NCI-H2171 (cell line): ENCODE measurements at places on chromosomes 1 and 21.

GRCh38 chr1:245604979-245605378 is 450.2 kb downstream of the KIF26B start:
- DNase-seq: no peak

- no peak for DNase-seq
Measured at GRCh38 chr1:176919386-176920378, 244.8 kb downstream of the ASTN1 start.

DNA sequence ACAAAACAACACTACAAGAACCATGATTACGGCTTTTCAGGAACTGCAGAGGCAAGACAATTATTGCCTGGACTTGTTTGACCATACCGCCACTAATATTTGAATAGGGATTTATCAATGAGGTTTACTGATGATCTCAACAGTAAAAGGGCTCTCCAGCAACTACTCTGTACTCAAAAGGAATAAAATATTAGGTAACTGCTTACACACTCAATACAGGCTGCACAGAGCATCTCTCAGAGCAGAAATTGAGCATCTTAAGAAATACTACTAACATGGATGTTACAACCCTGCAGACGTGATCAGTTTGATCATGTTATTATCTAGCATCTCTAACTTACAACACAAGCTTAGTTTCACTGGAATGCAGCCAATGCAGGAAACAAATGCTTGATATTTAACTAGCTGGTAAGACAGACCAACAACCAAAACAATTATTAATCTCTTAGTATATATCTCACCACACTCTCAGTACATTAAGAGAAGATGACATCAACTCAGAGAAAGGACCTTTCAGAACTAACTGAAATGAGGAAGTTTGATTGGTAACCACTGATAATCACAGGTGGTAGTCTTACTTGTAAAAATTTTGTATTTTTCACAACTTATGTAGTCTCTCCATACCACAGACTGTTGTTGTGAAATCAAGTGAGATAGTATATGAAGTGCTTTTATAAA is 52.2 kb downstream of the PUM1 start:
- no peak for DNase-seq

DNA sequence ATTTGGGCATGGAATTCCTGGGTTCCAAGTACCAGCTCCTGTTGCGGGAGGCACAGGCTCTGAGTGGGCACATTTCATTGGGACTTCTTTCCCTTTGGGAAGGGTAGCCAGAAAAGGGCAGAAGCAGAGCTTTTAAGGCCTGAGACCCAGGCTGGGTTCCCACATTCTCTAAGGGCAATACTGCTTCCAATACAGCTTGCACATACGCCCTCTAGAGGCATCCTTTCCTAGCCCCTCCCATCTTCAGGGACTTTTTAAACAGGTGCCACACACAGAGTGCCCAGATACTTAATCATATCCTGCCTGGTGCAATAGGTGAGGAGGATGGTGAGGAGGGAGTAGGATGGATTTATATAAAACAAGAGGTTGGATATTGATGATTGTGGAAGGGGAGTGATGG is 5.7 kb downstream of the GPR88 start:
- no peak for DNase-seq

- DNase-seq: no peak
Measured at GRCh38 chr1:1197551-1198422, 8.6 kb downstream of the TNFRSF18 start.

DNA sequence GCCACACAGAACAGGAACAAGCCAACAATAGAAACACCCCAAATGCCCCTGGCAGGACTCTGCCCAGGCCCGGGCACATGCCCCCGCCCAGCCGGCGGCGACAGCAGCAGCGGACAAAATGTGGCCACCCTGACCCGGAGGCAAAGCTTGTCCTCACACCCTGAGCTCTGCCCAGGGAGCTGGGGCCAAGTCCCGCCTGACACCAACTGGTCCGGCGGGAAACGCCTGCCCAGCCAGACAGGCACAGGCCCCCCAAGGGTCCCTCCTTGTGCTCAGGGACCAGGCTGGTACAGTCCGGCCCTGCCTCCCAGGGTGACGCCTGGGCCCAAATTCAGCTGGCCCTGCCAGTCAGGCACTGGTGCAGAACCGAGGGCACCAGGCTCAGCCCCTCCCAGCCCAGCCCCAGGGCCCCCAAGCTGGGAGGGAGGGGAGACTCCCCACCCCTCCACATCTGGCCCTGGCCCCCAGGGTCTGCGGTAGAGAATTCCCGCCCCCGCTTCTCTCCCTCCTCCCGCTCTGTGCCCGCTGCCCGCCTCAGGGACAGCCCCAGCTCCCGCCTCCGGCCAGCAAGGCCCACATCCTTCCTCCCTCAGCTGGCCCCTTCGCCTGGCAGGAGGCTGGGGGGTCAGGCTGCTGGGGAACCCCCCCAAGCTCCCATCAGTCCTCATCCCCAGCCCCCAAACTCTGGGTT is 2.0 kb downstream of the AHDC1 start:
- no peak for DNase-seq

- DNase-seq: no peak
Measured at GRCh38 chr21:26977746-26978145, 10.9 kb upstream of the ADAMTS5 start.

DNA sequence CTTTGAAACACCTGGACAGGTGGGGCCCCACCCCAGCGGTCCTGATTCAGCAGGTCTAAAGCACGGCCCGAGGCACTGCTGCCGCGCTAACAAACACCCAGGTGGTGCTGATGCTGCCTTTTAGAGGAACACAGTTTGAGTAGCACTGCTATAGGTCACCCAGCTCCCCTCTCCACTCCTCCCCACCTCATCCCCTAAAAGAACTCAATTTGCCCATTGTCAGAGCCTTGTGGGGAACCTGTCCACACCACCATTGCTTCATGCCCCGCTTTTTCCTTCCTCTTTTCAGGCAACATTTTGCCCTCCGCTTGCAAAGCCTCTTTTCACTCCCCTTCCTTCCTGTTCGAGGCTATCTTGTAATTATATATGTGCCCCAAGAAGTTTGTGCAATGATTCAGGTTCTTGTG is 26.2 kb upstream of the PADI4 start:
- no peak for DNase-seq

- peak; percentile 8 for DNase-seq
Measured at GRCh38 chr1:245528258-245528635, 373.5 kb downstream of the KIF26B start.

GRCh38 chr1:201708085-201708512 is 120.9 kb upstream of the IPO9 start:
- no peak for DNase-seq

GRCh38 chr21:45747802-45748445 is 104.4 kb downstream of the PCBP3 start:
- DNase-seq: peak; percentile 88

GRCh38 chr21:38769191-38769780 is 36.4 kb upstream of the ETS2 start:
- DNase-seq: no peak

- DNase-seq: peak; percentile 38
Measured at GRCh38 chr1:195202241-195202640, 1406.0 kb downstream of the KCNT2 start.

GRCh38 chr1:94846308-94846707 is 26.2 kb downstream of the SLC44A3 start:
- no peak for DNase-seq

DNA sequence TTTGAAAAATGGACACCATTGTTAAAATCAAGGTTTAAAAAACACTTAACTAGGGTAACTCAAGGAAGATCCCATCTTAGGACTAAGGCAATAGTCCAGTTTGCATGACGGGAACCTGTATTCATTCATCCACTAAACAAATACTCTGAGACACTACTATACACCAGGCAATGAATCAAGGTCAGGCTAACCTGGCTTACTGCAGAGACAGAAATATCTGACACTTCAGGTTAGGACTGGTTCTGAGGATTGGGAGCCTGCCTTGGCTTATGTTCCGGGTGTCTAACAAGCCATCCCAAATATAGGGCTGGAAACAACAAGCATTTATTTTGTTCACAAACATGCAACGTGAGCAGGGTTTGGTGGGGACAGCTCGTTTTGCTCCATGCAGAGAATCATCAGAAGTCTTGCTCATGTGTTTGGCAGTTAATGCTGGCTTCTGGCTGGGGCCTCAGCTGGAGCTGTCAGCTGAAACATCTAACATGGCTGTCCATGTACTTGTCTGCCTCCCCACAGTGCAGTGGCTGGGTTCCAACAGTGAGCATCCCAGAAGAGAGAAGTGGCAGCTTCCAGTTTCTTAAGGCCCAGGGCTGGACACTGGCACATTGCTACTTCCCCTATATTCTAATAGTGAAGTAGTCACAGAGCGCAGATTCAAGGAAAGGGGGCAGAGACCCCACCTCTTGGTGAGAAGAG is 37.0 kb upstream of the CAMK1G start:
- DNase-seq: no peak

DNA sequence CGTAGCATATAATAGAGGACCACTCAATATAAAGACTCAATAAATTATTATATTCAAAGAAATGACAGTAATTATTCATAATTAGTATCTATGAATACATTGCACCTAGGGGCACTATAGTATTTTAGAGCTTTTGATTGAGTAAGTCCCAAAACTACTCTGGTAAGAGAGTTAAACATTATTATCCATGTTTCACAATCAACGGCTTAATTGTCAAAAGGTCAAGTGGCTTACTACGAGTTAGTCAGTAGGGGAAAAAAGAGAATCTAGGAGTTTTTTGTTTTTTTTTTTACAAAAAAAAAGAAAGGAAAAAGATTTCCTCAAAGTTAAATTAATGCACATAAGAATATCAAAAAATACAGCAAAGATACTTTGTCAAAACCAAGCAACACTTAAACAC is 20.4 kb upstream of the LAMC1 start:
- no peak for DNase-seq

DNA sequence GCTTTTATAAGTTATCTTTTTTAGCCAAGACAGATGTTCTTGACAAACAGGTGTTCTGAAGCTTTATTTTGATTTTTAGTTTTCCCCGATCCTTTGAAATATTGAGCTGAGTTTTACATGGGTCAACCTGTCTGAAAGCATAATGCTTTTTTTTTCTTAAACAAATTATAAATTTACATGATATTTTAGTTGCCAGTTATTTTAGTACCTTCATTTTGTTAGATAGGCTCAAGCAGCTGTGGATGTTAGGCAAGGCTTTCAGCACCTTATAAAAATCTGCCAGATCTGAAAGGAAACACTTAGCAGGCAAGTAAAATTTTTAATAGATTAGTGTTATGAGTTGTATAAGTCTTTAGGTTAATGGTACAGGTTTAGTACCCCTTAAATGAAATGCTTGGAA is 33.7 kb downstream of the ATF6 start:
- DNase-seq: no peak

DNA sequence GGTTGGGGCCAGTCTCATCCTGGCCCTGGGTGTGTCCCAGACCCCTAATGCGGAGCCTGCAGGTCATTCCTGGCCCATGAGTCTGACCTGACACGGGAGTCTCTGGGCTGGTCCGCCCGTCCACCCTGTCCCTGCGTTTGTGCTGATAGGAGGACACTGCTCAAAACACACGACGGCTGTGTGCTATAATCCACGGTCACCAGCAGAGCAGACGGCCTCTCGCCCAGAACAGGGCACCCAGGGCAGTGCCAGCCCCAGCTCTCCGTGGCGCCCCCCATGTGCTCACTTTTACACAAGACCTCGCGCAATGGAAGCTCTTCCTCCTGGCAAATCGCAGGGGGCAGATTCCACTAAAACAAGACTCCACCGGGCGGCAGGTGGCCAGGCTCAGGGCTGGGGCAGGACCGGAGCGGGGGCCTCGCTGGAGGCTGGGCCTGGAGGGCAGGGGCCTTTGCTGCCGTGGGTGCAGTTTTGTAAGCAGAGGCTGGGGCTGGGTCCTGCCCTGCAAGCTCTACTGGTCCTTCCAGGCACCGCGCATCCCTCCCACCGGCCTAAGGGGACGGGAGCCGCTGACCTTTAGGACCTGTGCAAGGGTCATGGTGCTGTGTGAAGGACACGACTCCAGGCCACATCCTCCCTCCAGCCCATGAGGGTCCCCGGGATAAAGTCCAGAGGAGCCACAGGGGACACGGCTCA is 10.6 kb upstream of the SLC19A1 start:
- no peak for DNase-seq

GRCh38 chr1:202648605-202649226 is 61.5 kb downstream of the SYT2 start:
- DNase-seq: no peak

DNA sequence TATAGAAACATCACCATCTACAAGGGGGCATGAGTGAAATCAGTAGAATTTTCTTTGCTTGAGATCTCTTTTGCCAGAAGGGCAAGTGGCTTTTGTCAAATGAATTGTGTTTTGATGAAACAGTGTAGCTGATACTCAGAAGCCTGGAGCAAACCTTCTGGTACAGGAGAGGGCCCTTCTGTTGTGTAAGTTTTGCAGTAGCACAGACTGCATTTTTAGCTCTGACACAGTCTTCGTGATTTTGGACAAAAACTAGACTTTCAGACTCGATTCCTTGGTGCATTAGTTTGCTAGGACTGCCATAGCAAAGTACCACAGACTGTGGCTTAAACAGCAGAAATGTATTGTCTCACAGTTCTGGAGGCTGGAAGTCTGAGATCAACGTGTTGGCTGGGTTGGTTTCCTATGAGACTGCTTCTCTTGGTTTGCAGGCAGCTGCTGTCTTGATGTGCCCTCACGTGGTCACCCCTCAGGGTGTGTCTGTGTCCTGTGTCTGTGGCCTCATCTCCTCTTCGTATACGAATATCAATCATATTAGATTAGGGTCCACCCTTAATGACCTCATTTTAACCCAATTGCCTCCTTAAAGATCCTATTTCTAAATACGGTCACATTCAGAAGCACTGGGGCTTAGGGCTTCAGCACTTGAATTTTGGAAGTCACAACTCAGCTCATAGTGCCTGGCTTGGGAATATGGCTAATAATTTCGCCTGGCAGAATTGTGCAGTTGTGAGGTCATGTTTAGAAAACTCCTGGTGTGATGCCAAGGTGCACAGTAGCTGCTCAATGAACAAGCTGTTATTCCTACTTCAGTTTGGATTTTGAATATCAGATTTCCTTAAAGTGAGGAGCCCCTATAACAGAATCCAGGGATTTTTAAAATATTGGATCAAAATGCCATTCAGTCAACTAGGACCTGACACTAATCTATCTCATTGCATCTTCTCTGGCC is 21.2 kb upstream of the DISC1 start:
- no peak for DNase-seq

- DNase-seq: no peak
Measured at GRCh38 chr1:21614419-21615115, 54.6 kb downstream of the RAP1GAP start.

- DNase-seq: no peak
Measured at GRCh38 chr1:107941123-107941522, 23.9 kb downstream of the VAV3 start.

GRCh38 chr1:29591601-29592260 is 355.4 kb downstream of the PTPRU start:
- no peak for DNase-seq

DNA sequence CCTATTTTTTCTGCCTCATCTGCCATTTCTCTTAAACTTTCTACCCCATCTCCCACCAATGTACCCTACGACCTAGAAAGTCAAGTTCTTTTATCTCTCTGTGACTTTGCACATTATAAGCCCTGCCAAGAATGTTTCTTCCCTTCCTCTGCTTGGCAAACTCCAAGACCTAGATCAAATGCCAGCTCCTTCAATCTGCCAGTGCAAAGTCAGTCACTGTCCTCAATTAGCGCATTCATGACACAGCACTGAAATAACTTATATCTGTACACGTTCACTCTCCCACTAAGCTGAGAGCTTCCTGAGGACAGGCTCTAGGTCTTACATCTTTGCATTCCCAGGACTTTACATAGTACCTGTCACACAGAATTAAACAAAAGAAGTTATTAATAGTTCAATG is 21.4 kb upstream of the LSM10 start:
- DNase-seq: no peak
